Left ventricle myocardium inferior (tissue), 1 donor: ENCODE measurements at places on chromosomes 2 and 18. TPM values are rescaled to one million over a fixed set of nuclear protein-coding genes. Genes with fewer than 3 reads are reported as not detected.

TXNDC2 gene
- not detected for total RNA-seq

MYO5B gene
- total RNA-seq, result 0.44 TPM

GRCh38 chr2:44869761-44870160 is 71.7 kb upstream of the SIX3 start:
- DNase-seq, result no peak

DCC gene
- total RNA-seq, result not detected

DNA sequence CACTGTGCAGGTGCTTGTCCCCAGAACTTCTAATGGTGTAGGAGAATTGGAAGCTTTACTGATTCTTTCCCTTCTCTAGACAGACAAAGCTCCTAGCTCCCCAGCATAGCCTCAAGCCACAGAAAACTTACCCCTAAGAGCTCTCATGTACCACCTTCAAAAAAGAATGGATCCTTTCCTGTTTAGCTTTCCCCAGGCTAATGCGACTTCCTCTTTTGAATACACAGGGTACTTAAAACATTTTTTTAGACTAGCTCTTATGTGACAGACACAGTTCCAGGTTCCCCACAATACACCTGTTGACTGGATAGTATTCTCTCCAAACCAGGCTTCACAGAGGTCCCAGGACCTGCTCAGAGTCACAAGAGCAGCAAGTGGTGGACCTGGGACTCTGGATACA is 8.3 kb downstream of the CTAGE1 start:
- no peaks in the 10 kb centered on the region for H3K27me3 ChIP-seq
- no peak overlapping the region for H3K4me3 ChIP-seq
- DNase-seq, result no peak
- H3K36me3 ChIP-seq, result no peaks in the 10 kb centered on the region
- H3K27ac ChIP-seq, result no peak overlapping the region
- H3K4me1 ChIP-seq, result peaks cover 8% of the 10 kb centered on the region

- no peak for DNase-seq
- no peak overlapping the region for H3K4me3 ChIP-seq
- H3K27ac ChIP-seq, result no peak overlapping the region
- H3K4me1 ChIP-seq, result peaks cover 13% of the 10 kb centered on the region
These were observed 37.8 kb downstream of the KCTD18 start for GRCh38 chr2:200471928-200472645.

PTPRM gene
- 132 TPM for total RNA-seq

LYPD6 gene
- 0.08 TPM for total RNA-seq

DNA sequence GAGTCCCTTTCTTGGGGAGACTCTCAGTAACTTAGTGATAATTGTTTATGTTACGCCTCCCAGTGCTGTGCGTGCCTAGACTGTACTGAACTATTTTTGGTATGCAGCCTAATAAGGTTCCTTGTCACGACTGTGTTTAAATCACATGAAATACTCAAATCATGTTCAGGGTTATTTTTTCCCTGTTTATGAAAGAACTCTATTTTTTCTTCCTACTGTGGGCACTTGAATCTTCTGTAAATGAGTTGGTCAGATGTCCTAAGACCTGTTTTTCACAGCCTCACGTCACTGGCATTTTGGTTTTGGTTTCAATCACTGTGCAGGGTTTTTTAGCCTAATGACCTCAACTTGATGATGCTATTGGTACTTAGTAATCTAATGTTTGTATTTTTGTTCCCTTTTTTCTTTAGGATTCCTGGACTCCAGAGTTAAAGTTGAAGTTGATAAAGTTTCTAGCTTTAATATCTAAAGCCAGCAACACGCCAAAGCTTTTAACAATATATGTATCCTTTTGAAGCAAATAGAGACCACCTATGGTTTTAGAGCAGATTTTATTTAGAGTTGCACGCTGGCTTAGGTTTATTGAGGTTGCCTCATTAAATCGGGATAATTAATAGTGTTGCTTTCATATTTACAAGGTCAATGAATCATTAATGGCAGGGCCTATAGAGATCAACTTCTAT is 24.0 kb downstream of the ARMC9 start:
- no peak overlapping the region for H3K4me3 ChIP-seq
- no peak for DNase-seq
- H3K36me3 ChIP-seq, result no peaks in the 10 kb centered on the region
- peaks cover under 1% of the 10 kb centered on the region for H3K4me1 ChIP-seq

TBR1 gene
- total RNA-seq, result not detected

DNA sequence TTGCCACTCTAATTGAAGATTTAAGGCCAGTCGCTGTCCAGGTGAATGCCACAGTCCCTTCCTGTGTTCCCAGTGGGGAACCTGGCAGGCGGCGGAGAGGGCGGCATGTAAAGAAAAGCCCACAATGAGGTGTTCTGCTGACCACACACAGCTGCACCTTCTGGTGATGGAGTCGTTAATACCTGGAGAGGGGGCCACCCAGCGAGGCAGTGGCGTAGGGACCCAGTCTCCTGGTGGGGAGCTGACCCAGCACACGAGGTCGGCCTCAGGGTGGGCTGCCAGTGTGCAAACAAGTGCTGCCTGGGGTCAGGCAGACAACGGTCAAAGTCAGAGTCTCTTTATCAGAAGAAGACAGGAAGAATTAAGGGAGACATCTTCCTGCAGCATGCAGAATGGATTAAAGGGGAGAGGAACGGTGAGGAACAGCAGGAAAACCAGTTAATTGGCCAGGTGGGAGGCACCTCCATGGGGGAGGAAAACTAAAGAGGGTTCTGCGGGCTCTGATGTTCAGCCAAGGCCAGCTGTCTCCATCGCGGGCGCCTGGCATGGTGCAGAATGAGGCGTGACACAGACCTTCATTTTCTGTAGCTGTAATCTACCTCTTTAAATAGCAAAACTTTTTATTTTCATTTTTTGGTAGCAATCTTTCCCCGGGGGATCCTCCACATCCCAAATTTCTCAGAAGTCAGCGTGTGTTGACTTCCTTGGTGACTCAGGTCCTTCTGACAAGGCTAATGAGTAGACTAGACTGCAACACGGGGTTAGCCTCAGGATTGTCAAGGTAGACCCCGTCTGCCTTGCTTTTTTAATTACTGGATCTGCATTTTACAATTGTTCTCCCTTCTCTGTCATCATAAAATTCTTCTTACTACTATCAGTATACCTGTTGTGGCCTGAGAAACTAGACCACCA is 78.3 kb downstream of the SMAD7 start:
- no peaks in the 10 kb centered on the region for H3K36me3 ChIP-seq
- no peaks in the 10 kb centered on the region for H3K27me3 ChIP-seq
- H3K27ac ChIP-seq, result no peak overlapping the region
